ENCODE measurements at places on chromosomes 5 and 9. TPM values are rescaled to one million over a fixed set of nuclear protein-coding genes. Genes with fewer than 3 reads are reported as not detected.

- DNase-seq, result no peak
Measured at GRCh38 chr5:56876327-56876726, 33.1 kb upstream of the SETD9 start.

DNA sequence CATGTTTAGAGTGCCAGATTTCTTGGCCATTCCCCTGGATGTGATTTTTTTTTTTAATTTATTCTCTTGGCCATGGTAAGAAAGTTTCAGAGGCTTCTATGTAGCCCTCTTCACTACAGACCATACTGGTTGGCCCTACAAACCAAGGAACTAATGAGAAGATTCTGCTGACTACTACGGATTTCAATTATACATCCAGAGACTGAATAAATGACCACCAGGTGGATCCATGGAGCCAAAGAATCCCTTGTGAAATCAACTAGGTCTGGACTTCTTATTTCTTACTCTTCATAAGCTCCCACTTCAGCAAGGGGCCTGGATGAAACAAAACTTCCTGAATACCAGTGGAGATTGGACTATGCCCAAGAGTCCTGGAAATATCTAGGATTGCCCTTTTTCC lies 27.6 kb downstream of the ZNF622 start:
- no peak for DNase-seq

DNA sequence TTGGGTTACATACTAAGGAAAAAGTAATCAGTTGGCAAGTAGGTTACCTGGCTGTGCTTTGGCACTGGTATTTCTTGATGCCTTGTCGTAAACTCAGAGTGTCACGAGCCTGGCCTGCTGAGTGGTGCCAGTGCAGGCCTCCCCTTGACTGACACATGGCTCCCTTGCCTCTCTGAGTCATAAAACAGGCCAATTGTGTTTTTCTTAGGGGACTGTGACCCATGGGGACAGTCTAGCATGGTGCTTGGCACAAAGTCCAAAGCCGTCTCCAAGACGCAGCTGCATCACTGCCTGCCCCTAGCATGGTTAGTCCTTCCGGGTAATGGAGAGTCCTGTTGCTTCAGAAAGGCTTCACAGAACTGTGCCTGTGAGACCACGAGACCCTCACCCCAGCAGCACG lies 132.5 kb downstream of the MVB12B start:
- DNase-seq, result no peak

GRCh38 chr5:31554552-31554951 lies 22.5 kb downstream of the C5orf22 start:
- no peak for DNase-seq

DNA sequence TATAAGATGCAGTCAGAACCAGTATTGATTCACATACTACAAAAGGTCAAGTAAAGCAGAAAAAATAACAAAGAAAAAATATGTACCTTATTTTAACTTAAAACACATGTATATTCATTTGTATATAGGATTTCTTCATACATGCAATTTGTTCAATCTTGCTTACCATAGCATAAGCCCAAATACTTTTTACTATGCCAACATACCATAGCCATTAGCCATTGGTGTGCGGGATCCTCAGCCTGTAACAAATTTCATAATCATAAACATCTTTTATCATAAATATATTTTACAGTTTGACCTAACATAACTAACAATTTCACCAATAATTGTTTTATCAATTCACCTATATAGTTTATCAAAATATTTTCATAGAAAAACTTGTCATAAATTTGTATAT lies 51.1 kb downstream of the MPDZ start:
- no peak for DNase-seq

The C8G gene
- total RNA-seq, result 4.4 TPM

The MAMDC4 gene
- total RNA-seq, result 4.3 TPM

Data from upper lobe of left lung (tissue), 6 donors.